Fibroblast of skin of left biceps (primary cell): ENCODE measurements at places on chromosomes 1 and 21.

- DNase-seq = no peak
These were observed 5.7 kb upstream of the FYB2 start for GRCh38 chr1:56824938-56825337.

DNA sequence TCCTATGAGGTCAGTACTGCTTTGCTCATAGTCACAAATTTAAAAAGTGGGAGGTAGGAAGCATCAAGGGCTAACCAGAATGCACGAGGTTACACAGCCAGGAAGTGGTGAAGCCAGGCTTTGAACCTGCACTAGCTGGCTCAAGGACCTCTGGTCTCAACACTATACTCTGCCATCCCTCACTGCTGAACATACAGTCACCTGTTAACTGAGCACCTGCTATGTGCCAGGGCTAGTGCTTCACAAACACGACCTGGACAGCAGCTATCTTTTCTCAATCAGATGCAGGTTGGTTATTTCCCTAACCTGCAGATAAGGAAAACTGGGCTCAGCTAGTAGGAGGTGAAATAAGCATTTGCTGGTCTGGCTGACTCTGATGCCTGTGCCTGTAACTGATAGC, 73.0 kb downstream of the GLIS1 start:
- DNase-seq = no peak

GRCh38 chr1:5995871-5996630, 3.8 kb upstream of the NPHP4 start:
- DNase-seq = no peak

DNA sequence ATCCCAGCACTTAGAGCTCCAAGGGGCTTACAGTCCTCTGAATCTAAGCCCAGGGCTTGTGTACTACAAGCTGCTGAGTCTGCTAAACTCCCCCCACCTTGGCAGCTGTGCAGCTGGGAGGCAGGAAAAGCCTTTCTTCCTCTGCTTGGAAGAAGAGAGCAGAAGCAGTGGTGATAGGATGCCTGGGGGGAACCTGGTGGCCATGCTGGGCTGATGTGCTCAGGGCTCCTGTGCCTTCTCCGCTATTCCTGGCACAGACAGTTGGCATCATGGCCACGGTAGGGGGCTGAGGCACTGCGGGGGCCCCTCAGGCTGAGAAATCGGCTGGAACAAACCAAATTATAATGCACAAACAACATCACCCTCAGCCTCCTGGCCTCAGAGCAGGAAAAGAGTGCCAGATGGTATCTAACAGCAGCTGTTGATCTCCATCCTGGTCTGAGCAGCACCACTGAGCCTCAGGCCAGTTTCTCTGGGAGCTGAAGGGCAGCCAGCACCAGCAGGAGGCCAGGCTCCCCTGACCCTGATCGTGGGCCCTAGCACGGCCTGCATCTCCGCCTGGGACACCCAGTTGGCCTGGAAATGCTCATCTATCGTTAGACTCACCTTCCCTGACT, 35.8 kb downstream of the ECE1 start:
- no peak for DNase-seq

DNA sequence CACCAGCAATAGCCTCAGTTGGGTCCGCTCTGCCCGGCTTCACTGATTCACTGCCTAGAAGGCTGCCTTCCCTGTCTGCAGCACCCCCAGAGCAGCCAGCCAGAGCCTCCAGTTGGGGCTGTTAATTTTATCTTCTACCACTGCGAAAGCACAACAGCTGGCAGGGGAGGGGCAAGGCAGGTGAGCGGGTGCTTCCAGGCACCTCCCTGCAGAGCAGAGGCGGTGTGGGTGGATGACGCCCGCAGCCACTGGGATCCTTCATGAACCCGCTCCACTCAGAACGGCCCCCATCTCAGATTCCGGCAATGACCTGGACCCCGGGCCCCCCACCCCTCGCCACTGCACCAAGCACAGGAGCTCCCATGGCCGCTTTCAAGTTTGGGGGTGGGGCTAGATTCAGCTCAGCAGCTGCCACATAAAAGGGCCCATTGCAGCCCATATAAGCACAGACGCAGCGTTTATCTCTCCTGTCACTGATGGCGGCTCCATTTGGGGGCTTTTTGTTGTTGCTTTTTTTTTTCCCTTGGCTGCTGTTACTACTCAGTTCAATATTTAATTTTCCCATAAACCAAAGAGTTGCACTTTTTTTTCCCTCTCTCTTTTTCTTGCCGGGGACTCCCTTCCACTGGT, 128.0 kb upstream of the KLHDC7A start:
- DNase-seq = no peak
